HCEC 1CT (cell line): ENCODE measurements at places on chromosomes 13 and 19.

GRCh38 chr13:50573066-50573465 is 270.4 kb downstream of the DLEU7 start:
- DNase-seq: no peak

DNA sequence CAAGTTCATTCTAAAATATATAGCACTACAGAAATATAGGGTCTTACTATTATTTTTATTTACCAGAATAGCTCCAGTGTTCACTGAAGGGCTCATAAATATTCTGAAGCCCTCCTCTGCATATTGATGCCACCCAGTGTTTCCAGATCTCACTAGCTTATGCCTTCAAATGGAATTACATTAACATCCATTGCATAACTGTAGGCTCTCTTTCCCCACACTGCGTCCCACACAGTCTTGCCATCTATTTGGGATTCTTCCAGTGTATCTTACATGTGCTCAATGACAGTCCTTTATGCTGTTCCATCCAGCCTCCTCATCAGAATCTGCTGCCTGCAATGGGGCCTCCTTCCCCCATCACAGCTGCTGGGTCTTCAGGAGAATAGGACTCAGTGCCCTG is 137.2 kb downstream of the CYSLTR2 start:
- DNase-seq: no peak

DNA sequence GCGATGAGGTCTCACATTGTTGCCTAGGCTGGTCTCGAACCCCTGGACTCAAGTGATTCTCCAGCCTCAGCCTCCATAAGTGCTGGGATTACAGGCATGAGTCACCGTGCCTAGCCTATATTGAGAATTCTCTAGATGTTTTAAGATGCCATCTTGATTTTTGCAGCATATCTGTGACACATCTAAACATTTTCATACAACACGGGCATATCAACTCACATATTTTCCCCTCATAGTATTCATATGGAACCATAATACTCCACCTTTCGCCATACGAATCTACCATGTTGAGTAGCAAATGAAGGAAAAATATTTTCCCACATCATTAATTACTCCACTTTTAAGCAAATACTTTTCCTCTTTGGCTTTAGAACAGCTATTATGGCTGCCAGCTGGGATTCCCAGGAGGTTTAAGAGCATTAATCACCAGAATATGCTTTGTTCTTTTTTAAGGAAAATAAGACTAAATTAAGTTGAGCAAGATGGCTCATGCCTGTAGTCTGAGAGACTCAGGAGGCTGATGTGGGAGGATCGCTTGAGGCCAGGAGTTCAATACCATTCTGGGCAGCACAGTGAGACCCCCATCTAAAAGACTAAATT is 56.9 kb upstream of the GTF2F2 start:
- peak; percentile 29 for DNase-seq

DNA sequence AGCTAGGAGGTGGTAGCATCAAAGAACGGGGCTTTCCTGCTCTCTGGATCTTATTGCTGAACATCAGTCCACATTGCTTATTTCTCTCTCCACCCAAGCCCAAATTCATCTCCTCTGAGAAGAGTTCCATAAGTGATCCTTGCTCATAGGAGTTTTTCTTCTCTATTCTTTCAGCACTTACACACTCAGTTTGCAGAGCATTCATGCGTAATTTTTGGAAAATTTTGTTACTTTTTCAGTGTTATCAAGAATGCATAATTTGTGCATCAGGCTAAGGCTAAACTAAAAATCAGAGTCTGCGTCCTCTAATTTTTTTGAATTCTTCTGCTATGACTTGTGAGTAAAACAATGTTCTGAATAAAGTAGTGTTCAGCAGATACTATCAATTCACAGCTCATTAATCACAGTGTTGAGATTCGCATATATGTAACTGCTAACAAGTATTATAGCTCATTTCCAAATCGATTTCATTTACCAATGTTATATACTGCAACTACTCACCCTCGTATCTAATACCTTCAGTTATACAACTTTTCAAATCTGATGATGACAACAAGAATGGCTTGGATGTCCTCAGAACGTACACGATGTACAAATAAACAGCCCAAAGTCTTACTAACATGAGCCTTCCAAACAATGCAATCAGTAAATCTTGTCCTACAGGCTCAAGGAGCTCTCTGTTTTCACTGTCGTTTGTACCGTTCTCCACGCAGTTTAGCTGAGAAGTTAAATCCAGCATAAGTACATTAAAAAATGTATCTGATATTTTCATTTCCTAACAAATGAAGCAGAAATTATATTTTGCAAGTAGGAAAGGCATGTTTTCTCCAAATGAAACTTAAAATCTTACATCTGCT is 36.4 kb upstream of the STARD13 start:
- no peak for DNase-seq

GRCh38 chr19:2391118-2391725 is 31.2 kb downstream of the TMPRSS9 start:
- peak; percentile 58 for DNase-seq

GRCh38 chr13:79867254-79867653 is 386.3 kb downstream of the NDFIP2 start:
- no peak for DNase-seq

DNA sequence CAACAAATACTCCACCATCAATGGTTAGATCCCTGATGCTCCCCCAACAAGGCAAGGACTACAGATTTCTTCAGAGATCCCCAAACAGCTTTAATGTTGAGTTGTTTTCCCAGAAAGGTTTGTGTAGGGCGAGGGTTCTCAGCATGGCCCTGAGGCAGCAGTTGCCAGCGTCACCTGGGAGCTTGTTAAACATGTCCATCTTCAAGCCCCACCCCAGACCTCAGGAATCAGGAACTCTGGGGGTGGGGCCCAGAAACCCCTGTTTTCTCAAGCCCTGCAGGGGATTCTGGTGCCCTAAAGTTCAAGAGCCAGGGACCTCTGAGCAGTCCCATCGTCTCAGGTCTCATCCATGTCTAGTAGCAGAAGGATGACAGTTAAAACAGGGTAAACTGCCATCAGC is 9.6 kb downstream of the EFNB2 start:
- DNase-seq: no peak

DNA sequence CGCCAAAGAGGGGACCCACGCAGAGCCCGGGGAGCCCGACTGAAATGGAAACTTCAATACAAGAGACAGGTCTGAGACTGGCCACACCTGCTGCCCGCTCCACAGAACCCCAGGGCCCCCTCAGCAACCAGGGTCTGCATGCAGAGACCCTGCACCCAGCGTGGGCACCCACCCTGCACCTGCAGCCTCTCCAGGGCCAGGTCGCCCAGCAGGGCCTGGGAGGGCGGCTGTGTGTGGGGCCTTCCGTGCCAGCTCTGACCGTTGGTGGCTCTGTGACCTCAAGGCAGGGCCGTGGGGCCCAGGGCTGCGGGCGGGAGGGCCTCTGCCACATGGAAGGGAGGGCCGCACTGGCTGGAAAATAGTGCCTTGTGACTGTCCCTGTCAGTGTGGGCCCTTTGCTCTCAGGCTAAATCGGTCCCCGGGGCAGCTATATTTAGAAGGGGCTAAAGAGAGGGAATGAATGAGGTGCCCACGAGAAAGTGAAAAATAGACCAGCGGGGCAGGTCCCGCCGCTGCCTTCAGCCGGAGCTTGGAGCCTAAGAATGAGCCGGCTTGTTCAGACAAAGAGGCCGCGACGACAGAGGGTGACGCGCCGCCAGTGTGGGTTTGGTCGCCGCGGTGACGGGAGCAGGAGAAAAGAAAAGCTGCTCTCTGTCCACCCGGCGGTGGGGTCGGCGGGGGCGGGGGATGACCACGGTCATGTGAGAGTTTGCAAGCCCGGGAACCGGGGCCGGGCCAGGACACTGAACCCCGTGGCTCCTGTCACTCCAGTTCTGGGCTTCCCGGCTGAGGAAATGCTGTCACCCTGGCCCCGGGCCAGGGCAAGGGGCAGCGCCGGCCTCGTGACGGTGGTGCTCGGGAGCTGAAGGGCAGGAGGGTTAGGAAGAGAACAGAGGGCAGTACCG is 70.5 kb downstream of the GADD45B start:
- no peak for DNase-seq

DNA sequence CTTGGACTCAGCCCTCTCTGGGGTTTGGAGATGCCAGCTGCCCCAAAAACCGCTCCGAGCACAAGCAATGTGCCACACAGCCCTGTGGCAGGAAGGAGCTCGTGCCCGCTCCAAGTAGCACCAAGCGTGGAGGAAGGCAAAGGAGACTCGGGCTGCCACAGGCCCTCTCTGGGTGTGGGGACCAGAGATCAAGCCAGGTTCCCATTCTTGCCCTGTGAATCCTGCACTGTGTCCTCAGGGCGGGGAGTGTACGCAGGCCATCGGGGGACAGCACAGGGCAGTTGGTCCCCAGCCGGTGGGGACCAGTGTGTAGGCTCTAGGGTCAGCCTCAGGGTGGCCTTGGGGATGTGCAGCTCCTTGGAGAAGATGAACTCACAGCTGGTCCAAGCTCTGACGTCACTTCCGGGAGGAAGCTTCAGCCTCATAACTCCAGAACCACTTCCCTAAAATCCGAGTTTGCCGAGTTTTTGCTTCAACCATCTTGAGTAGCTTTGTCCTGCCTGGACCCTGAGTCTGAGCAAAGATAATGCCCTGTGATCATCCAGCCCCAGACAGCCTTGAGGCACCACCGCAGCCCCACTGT is 9.3 kb upstream of the CPAMD8 start:
- no peak for DNase-seq

DNA sequence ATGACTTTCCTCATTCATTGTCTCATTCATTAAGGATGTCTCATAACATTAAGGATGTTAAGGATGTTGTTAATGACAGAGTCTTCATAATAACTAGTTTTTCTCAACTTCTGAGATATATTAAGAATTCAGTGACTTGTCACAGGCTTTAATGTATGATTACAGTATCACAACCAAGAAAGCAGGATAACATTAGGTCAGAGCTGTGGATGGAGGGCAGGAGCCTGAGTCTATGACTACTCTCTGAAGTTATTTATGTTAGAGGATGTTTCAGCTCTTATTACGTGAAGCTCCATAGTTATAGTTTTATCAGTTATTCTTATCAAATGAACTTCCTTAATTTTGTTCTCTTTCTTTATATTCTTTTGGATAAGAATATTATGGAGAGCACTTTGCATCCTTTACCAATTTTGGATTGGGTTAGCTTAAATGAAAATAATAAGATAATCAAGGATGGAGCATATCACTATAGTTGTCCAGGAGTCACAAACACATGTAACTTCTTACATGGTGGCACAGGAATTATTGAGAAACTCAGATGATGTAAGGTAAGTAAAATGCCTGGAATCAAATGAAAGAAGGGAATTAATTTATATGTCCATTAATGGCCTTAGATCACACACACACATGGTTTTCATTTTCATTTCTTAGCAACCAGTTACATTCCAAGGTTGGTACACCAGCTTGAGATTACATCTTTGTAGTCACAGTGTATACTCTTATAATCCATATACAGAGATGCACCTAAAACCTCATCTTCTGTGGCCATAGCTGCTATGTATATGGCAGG is 57.0 kb downstream of the SLC10A2 start:
- DNase-seq: no peak

GRCh38 chr19:913080-913748 is at the start of gene R3HDM4:
TSS of gene R3HDM4 (minus strand) at chr19:913219. CDS start at chr19:913157, 62 bp downstream.
- peak; percentile 53 for DNase-seq

GRCh38 chr19:48443256-48443655 is 2.5 kb upstream of the GRWD1 start:
- DNase-seq: no peak

- no peak for DNase-seq
These were observed 1981.0 kb upstream of the PRR20A start for GRCh38 chr13:55159765-55160164.

- no peak for DNase-seq
These were observed 476 bp downstream of the TYK2 start for GRCh38 chr19:10379880-10380312.

- no peak for DNase-seq
These were observed 3.0 kb downstream of the KLF12 start for GRCh38 chr13:74131227-74131626.

GRCh38 chr13:99293178-99293577 is 14.0 kb downstream of the GPR183 start:
- no peak for DNase-seq

- DNase-seq: peak; percentile 61
These were observed 24.3 kb downstream of the COLGALT1 start for GRCh38 chr19:17579661-17580244.
